ENCODE measurements at places on chromosomes 7 and 10. TPM values are rescaled to one million over a fixed set of nuclear protein-coding genes. Genes with fewer than 3 reads are reported as not detected.

DNA sequence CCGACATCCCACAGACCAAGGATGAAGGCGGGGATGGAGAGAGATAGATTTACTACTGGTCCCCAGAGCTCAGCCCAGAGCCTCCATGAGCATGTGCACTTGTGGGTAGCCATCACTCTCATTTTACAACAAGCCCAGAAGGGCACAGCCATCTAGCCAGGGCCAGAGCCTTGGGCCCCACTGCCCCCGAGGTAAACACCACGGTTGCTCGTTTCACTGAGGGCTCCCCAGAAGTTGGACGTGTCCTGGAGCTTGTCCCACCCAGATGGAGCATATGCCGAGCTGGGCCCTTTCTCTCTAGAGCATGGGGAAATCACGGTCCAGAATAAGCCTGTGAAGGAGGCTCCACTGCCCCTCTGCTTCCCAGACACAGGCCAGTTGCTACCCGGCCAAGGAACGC, 9.0 kb upstream of the TMEM120A start:
- DNase-seq, result no peak

DNA sequence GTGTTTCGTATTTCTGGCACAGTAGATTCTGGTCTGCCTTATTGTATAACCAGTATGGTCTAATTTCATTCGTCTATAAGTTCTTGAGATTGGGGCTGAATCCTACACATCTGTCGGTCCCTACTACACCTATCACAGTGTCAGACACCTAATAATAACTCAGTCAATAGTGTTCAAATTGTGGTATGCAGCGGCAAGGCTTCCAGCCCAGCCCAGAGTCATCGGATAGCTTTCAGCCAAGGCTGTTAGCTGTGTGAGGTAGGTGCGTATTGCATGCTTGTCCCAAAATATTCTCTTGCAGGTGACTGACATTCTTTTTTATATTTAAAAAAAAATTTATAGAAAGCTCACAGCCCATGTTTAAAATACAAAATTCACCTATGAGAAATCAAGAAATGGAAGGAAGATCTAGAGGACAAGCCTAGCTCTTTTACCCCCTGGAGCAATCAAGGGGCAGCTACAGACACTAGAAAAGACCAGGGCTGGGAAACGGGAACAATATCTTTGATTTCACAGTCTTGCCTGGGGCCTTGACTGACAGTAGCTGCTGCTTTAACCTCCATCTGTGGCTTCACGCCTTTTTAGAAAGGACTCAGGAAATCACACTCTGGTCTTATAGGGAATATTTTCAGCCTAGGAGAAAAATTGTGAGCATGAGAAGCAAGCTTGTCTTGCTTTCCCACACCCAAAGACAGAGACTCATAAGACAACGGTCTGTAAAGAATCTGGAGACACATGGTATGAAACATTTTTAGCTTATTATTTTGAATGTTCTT, 9.5 kb upstream of the ASB4 start:
- DNase-seq, result no peak

DNA sequence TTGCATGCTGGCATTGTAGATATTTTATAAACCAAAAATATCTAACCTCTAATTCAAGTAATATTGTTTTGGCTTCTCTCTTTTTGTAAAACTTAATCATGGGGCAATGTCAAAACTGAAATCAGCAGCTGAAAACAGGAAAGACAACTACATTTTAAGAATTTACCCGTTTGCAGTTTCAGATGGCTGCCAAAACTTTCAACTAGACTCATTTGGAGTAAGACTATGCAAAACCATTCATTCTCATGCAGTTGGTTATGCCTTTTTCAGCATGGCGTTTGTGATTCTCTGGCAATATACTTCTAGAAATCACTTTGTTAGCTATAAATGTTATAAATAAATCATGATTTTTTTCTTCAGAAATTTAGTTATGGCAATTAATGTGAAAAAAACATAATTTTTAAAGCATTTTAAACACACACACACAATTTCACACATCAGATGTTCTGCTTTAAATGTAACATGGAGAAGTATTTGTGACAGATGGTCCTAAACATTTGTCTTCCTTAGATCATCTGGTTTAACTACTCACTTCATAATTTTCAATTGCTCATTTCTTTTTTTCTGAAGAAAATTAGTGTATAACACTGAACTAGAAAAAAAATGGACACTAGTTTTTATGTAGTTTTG, 116.4 kb downstream of the ITGB8 start:
- no peak for DNase-seq

DNA sequence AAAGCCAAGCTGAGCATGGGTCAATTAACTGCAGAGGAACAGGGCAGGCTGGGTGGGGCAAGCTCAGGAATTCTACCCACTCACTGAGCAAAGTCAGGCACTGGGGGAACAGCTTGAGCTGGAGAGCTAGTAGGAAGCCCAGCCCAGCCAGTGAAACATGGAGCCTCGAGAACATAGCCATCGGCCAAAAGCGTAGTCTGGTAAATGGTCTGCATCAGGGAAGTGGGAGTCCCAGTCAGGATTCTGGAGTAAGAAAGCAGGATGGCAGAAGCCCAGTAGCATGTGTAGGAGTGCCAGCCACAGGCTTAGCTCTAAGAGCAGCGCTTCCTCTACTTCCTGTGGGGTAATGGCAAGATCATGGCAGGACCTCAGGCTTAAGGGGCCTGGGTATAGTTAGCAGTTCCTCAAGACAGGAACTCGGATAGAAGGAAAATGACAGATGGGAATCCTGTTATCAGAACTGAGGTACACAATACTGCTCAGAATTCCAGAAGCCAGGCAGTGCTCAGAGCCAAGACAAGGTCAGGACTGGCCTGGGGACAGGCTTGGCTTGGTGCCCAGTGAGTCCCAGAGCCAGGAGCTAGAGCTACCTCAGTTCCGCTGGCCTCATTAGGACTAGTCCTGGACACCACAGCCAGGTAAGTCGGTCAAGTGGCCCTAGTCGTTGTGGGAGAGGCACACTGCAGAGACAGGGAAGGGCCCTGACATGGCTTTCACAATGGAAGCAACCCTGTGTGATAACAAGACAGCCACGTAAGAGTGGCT, 65.4 kb upstream of the MXI1 start:
- DNase-seq, result peak; percentile 75

ADO gene
- 5.2 TPM for total RNA-seq

GRCh38 chr7:80374321-80374720, 137.5 kb downstream of the GNAT3 start:
- peak; percentile 25 for DNase-seq

DNA sequence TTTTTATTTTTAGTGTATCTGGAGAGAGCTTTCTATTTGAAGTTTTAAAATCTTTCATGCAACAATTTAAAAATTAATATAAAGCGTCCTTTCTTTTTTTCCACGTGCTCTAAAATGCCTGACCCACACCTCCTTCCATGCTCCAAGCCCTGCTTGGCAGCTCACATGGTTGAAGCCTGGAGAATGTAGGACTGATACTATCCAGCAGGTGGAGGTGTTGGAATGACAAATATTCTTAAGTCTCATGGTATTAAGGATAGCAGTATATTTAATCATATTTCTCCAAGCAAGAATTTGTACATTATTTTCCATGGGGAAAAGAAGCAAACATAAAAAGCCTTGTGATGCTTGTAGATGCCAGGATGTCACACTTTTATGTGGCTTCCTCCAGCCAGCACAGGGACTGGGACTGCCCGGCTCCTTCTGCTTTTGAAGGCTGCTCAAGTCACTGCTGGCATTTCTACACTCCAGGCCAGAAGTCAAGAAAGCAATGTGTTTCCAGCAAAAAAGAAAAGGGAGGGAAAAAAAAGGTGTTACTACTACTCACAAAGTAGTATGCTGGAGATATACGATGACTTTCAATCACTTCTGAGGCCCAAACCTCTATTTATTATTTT, 49.7 kb downstream of the BZW2 start:
- DNase-seq, result no peak

DNA sequence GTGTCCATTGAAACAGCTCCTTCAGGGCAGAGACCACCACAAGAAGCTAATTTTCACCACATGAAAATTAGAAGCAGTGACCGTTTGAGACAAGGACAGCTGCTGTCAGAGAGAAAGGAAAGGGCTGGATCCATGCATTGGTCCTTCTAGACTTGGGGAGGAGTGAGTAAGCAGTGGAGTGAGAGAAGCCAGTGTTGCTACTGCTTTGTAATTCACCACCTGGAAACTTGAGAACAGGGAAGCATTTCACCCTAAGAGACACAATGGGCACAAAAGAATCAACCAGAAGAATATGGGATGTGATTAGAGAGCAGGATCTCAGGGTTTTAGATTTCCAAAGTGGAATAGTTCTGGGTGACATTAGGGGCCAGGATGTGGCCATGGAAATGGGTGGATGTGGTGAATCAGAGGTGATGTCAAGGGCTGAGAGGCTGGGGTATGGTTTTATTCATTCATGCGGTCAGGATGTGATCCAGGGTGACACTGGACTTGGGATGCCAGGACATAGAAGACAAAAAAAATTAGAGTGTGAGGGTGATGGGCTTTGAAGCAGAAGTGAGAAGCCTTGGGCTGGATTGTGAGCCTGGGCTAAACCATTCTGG, 61.6 kb downstream of the DENND11 start:
- no peak for DNase-seq

DNA sequence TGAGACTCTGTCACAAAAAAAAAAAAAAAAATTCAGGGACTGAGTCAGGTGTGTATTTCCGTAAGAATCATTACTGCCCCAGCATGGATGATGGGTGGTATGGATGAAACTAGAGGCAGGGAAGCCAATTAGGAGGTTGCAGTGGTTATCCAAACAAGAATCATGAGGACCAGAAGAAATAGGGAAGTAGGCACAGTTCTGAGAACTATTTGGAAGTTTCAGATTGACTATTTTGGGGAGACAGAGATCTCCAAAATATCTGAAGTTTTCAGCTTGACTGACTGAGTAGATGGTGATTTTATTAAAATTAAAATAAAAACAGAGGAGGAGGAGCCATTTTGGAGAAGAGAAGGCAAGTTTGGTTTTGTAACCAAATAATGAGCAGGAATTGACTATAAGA, 119.4 kb upstream of the NRBF2 start:
- no peak for DNase-seq

GRCh38 chr10:31926765-31927564, 1.7 kb downstream of the ARHGAP12 start:
- no peak for DNase-seq

DNA sequence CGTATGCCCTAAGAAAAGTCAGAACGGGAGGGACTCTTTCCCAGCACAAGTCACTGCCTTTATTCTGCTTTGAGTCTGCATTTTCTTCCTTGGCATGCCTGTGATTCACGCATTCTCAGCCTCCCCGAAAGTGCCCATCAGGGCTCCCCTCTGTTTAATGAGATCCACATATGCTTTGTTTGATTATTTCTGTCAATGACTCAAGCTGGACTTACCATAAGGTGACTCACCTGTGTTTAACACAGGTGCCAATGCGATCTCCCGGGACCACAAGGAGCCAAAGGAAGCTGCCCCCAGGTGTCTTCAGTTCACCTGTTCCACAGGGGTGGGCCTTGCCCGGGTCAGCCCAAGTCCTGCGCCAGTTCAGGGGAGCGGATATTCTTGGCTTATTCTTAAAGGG, 386.0 kb upstream of the SHH start:
- DNase-seq, result no peak

ANKRD61 gene
- total RNA-seq, result not detected

- DNase-seq, result no peak
Measured at GRCh38 chr7:158372400-158373342, 215.0 kb downstream of the PTPRN2 start.

DNA sequence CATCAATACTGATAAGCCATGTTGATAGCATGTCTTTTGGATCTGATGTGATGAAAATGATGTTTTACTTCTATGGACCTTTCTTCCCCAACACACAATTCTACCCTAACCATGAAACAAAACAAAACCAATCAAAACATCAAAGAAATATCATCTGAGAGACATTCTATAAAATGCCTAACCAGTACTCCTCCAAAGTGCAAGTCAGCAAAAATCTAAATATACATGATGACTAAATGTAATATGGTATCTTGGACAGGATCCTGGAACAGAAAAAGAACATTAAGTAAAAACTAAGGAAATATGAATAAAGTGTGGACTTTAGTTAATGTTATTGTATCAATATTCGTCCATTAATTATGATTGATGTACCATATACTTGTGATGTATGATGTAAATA, 625.1 kb downstream of the MAGI2 start:
- DNase-seq, result no peak

GRCh38 chr7:103810112-103810744, 179.2 kb downstream of the RELN start:
- DNase-seq, result peak; percentile 22

GRID2IP gene
- total RNA-seq, result 0.07 TPM

DNA sequence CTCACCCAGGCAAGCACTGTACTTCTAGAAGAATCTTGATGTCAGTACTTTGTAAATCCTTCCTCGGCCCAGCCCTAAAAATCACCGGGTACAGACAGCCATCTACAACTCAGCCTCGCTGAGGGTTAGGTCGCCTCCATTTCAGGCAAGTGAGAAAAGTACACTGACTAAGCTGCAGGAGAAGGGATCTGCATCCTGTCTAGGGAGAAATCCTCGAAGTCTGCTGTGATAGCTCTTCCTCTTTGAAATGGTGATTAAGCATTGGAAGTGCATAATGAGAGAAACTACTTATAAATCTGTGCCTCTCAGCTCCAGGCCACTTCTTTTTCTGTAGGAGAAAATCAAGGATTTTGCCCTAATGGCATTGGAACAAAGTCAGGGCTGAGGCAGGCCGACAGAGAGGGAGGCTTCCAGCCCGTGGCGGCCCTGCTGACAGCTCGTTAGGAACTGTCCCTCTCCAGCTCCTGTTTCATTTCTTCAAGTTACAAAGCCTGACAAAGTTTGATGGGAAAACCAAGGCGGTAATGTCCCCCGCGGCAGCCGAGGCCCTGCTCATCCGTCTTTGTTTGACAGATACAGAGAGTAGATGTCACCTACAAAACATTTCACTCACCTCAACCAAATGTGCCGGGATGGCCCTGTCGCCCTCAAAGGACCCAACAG, 14.1 kb upstream of the GOT1 start:
- DNase-seq, result no peak

DNA sequence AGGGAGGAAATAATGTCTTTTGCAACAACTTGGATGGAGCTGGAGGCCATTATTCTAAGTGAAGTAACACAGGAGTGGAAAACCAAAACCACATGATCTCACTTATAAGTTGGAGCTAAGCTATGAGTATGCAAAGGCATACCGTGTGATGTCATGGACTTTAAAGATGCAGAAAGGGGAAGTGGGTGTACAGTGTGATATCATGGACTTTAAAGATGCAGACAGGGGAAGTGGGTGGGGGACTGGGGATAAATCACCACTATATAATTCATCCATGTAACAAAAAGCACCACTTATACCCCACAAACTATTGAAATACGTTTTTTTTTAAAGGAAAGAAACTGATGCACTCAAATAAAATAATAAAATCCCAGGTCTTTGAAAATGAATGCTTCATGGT, 29.5 kb downstream of the LYZL2 start:
- no peak for DNase-seq

All from right lobe of liver (tissue), 6 donors.